ENCODE measurements at places on chromosomes 2 and 18.

GRCh38 chr18:64233851-64234250, 85.0 kb upstream of the LINC00305 start:
- H3K4me3 ChIP-seq: no peak overlapping the region
- H3K36me3 ChIP-seq: no peaks in the 10 kb centered on the region
- no peak overlapping the region for H3K27ac ChIP-seq

- no peaks in the 10 kb centered on the region for H3K4me1 ChIP-seq
- no peak overlapping the region for H3K27ac ChIP-seq
- no peak for DNase-seq
These were observed 16.5 kb upstream of the VIT start for GRCh38 chr2:36680012-36680411.

- no peaks in the 10 kb centered on the region for H3K27me3 ChIP-seq
- no peak overlapping the region for H3K4me3 ChIP-seq
- peak; percentile 36 for DNase-seq
- H3K4me1 ChIP-seq: peaks cover 35% of the 10 kb centered on the region
- H3K27ac ChIP-seq: no peak overlapping the region
These were observed 28.0 kb upstream of the INHBB start for GRCh38 chr2:120317916-120318315.

DNA sequence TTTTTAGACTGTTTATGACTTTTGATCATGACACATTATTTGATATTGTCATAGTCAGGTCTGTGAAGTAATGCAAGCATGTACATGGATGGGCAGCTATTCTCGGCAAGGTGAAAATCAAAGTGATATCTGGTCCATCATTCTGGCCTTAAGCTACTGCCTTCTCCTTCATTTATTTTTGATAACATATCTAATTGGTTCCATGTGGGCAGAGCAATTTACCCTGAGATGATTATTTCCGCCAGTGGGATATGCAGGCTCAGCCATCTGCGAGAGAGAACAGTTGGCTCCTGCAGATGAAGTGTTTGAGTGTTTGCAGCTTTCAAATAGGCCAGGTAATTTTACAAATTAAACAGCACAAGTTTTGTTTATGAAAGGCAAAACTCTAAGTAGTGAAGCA, 116.4 kb downstream of the LYPD6 start:
- no peak for DNase-seq
- no peak overlapping the region for H3K4me3 ChIP-seq
- H3K36me3 ChIP-seq: no peaks in the 10 kb centered on the region
- no peaks in the 10 kb centered on the region for H3K4me1 ChIP-seq
- no peaks in the 10 kb centered on the region for H3K27me3 ChIP-seq

DNA sequence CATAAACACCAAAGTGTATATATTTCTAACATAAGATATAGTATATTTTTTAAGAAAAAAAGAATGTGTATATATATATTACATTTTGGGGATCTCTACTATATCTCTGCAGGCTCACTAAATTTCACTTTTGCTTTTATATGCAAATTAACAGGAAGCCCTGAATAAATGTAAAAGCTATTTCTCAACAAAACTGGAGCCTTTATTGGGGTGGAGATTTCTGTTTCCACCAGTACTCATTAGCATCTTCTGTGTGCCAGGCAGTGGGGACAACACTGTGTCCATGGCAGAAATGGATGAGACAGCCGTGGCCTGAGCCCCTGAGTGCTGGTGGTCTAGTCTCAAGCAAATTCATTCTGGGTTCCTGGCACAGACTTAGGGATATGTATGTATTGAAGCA, 41.3 kb downstream of the C18orf63 start:
- no peak overlapping the region for H3K27ac ChIP-seq
- DNase-seq: no peak
- no peaks in the 10 kb centered on the region for H3K4me1 ChIP-seq
- H3K27me3 ChIP-seq: no peaks in the 10 kb centered on the region

- no peaks in the 10 kb centered on the region for H3K36me3 ChIP-seq
- H3K4me1 ChIP-seq: no peaks in the 10 kb centered on the region
- H3K4me3 ChIP-seq: no peak overlapping the region
- H3K27ac ChIP-seq: no peak overlapping the region
- no peak for DNase-seq
These were observed 73.7 kb downstream of the SCN9A start for GRCh38 chr2:166302036-166302435.

GRCh38 chr2:237585590-237586221, 4.8 kb downstream of the RAB17 start:
- DNase-seq: no peak
- no peak overlapping the region for H3K27ac ChIP-seq
- peaks cover 23% of the 10 kb centered on the region for H3K4me1 ChIP-seq

DNA sequence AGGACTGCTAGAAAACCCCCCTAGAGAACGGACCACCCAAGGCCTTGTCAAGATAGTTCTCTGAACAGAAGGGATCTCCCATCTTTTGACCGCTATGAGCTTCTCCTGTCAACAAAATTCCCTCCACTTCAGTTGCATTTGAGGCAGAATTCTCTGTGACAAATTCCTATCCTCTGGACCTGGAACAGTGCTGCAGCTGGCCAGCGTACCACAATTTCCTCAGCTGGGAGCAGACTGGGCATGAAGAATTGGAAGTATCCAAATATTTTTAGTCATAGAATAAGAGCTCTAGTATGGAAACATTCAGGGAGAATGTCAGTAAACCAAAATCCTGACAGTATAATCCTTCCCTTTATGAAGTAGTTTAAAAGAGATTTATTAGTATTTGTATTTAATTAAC, 147.1 kb upstream of the BOD1L2 start:
- H3K4me1 ChIP-seq: peaks cover 5% of the 10 kb centered on the region
- DNase-seq: no peak

DNA sequence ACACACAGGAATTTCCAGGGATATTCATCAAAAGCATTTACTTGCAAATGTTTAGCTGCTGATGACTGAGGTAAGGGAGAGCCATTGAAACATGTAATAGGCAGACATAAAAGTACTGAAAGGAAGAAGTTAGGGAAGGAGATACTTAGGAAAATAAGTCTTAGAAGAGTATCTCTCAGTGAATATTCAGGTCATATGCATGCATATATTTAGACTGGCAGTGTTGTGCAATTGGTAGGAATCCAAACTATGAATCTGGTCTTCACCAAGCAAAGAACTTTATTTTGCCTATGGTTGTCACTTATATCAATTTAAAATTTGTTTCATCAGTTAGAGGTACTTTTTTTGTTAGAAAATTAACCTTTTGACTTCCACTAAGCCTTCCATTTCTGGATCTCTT, 1490.7 kb downstream of the SUCLG1 start:
- DNase-seq: no peak
- H3K4me3 ChIP-seq: no peak overlapping the region
- H3K36me3 ChIP-seq: no peaks in the 10 kb centered on the region
- H3K4me1 ChIP-seq: no peaks in the 10 kb centered on the region
- H3K27me3 ChIP-seq: no peaks in the 10 kb centered on the region

DNA sequence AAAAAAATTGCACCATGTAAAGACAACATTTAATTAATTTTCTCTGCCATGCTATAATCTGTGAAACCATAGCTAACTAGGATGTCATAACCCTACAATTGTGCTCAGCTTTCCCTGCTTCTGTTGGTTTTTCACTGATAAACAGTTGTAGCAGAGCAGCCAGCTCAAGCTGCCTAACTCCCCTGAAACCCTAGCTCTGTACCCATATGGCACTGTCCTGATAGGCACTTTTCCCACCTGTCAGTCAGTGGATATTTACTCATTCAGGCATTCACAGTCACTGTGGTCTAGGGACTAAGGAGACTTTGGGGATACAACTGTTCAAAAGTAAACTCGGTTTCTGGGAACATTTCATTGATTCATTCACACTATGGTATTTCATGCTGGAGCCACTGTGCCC, 407.0 kb downstream of the DSEL start:
- no peak overlapping the region for H3K27ac ChIP-seq
- H3K4me3 ChIP-seq: no peak overlapping the region
- no peaks in the 10 kb centered on the region for H3K4me1 ChIP-seq
- no peaks in the 10 kb centered on the region for H3K36me3 ChIP-seq
- no peaks in the 10 kb centered on the region for H3K27me3 ChIP-seq
- no peak for DNase-seq

- no peaks in the 10 kb centered on the region for H3K27me3 ChIP-seq
- H3K36me3 ChIP-seq: no peaks in the 10 kb centered on the region
- no peak overlapping the region for H3K4me3 ChIP-seq
- no peak for DNase-seq
These were observed 66.8 kb upstream of the CTAGE1 start for GRCh38 chr18:22484471-22484870.

DNA sequence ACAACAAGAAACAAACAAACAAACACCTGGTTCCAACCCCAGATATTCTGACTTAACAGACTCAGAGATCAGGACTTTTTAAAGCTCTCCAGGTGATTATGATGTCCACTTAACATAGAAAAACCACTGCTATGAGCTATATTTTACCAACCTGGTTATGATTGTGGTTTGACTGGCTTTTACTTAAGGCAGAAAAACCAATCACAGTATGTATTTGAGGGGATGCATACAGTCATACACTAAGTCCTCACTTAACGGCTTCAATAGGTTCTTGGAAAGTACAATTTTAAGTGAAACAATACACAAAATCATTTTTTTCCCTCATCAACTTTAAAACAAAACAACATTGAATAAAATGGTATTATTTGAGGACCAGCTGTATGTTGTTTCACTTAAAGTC, 393.6 kb downstream of the ZEB2 start:
- H3K27ac ChIP-seq: no peak overlapping the region
- H3K4me1 ChIP-seq: no peaks in the 10 kb centered on the region

GRCh38 chr2:25341753-25342371, at the start of gene DNMT3A:
Gene DNMT3A, minus strand, starts transcription at chr2:25341925. Its CDS starts 27,941 bp downstream, at chr2:25313984.
- no peaks in the 10 kb centered on the region for H3K27me3 ChIP-seq
- DNase-seq: no peak
- peak within 1 kb of the TSS; percentile 80 for H3K4me3 ChIP-seq
- peaks cover 40% of the 10 kb centered on the region for H3K4me1 ChIP-seq
- H3K27ac ChIP-seq: peak within 1 kb of the TSS; percentile 56
- no peaks in the 10 kb centered on the region for H3K36me3 ChIP-seq

DNA sequence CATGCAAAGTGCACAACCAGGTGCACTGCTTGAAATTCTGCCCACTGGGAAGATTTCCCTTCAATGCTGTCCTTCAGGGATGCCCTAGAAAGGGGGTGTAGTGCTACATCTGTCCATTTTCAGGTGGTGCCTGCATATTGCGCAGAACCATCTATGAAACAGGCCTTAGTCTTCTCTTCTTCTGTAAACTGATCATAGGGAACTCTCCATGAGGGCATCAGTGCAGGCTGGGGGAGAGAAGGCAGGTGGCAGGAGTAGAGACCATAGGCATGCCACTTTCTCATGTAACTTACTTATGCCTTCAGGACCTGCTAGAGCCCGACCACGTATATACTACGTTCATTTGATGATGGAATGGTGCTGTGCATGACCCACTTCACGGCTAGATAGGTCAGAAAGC, 912.1 kb downstream of the SLC4A3 start:
- no peak overlapping the region for H3K27ac ChIP-seq
- no peaks in the 10 kb centered on the region for H3K4me1 ChIP-seq
- H3K27me3 ChIP-seq: no peaks in the 10 kb centered on the region
- H3K36me3 ChIP-seq: no peaks in the 10 kb centered on the region

DNA sequence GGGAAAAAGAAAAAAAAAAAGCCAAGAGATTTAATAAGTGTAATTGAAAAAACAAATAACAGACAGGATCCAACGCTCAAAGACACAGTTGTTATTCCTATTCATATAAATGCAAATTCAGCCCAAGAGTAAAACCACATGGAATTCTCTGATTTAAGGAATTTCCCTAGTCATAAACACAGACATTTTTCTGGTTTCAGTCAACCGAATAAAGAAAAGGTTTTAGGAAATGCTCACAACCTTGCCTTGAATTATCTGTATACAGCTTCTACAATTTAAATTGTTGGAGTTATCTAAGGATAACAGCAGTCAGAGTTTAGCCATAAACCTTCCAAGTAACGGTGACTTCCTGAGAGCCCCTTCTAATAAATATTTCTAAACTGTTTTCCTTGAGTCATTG, 122.7 kb downstream of the VWC2L start:
- no peak for DNase-seq
- no peak overlapping the region for H3K27ac ChIP-seq
- no peaks in the 10 kb centered on the region for H3K36me3 ChIP-seq
- H3K27me3 ChIP-seq: no peaks in the 10 kb centered on the region
- no peaks in the 10 kb centered on the region for H3K4me1 ChIP-seq

DNA sequence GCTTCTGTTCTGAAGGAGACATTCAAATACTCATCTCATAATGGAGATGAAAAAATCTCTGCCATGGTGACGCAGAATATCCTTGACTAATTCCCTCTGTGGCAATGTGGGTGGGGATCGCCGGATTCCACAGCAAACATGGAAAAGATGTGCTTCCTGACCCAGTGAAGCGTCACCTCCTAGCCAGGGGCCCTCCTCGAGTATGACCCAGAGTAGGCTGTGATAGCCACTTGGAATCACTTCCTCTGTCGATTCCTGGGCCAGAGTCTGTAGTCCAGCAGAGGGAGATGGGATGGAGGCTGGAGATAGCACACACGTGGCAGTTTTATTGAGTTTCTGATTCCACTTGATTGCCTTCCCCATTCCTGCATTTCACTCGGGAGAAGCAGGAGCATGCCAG, 36.8 kb downstream of the DRC1 start:
- H3K4me3 ChIP-seq: no peak overlapping the region
- H3K36me3 ChIP-seq: no peaks in the 10 kb centered on the region

DNA sequence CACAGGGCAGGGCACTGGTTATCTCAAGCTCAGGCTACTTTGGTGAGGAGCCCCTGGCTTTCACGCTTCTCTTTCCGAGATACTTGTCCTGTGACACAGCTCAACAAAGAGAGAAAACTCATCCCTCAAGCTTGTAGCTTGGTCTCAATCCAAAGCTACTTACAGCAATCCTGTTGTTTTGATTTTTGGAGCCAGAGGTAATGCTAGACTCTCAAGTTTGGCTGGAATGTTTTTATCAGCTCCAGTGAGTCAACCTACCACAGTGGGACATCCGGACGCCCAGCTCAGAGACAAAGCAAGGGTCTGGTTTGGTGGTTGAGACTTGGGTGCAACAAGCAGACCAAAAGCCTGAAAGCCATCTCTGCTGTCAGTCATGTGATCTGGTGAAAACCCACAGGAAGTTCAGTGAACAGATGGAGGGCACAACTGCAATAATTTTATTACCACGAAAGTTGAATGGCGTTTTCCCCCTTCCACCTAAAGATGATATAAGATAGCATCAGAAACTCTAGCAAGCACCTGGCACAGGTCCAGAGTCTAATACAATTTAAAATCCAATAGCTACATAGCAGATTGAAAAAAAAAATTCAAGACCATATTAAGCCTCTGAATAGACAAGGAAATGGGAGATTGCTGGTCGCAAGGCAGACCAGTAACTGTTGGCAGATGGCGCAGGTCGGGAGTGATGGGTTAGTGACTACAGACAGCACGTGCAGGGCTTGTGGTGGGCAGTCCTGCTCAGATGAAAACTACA, 102.3 kb upstream of the SMAD7 start:
- H3K4me3 ChIP-seq: no peak overlapping the region
- H3K4me1 ChIP-seq: peaks cover 5% of the 10 kb centered on the region
- no peak for DNase-seq
- H3K27ac ChIP-seq: no peak overlapping the region
- H3K27me3 ChIP-seq: no peaks in the 10 kb centered on the region
